ENCODE measurements at places on chromosomes 6 and 20.

GRCh38 chr6:32068867-32069266 is 30.7 kb downstream of the CYP21A2 start:
- no peak for DNase-seq

DNA sequence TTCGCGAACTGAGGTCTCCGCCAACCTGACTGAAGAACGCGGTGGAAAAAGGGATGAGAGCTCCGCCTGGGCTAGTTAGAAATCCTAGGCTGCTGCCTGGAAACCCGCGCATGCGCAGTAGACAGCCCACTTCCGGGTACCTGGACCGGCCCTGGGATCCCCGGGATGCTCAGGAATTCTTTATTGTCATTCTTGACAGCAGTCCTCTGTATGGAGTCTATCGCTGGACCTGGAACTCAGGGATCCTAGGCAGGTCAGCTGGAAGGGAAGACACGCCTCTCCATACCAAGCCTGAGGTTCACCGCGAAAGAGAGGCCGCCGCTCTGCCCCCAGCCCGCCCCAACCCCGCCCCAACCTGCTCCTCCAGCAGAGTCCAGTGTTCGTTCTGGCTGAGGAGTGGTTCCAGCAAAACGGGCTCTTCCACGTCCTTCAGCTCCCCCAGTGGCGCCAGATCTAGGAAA is 1379.2 kb upstream of the DEFB115 start:
- DNase-seq = peak; percentile 6

GRCh38 chr6:118981884-118982574 is 47.1 kb upstream of the MCM9 start:
- DNase-seq = peak; percentile 49

DNA sequence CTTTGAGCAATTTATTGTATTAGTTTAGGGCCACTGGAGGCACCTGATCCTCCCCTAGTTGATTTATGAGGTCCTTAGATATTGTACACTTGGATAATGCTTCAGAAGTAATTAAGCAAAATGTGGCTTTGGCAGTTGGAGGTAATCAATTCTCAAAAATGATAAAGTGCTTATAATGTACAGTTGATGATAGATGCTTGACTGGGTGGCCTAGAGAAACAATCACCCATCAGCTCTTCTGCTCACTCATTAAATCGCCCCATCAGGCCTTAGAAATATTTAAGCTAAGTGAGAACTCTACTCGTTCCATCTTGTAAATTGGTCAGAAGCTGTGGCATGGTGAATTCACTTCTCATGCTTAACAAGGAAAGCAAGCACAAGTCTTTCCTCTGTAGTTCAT is 349.9 kb downstream of the SAMD5 start:
- DNase-seq = no peak

GRCh38 chr6:30544666-30545272 is 11.5 kb downstream of the GNL1 start:
- peak; percentile 67 for DNase-seq

- DNase-seq = no peak
These were observed 129.6 kb upstream of the IFNGR1 start for GRCh38 chr6:137348777-137349176.

DNA sequence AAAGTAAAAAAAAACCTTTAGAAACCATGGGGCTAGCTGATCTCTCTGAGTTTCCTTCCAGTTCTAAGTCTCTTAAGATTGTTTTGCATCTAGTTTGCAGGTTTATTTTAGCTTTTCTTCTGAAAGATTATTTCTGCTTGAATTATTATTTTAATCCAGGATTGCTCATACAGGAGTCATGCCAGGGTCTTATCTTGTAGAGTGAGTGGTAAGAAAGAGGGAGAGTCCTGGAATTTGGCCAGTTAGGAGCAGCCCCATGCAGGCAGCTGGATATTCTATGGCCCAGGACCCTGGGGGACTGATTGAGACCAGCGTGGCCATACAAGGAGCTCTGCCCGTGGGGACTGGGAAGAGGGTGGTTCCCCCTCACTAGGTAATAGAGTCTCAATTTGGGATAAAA is 178.9 kb upstream of the HEY2 start:
- DNase-seq = no peak

- peak; percentile 52 for DNase-seq
These were observed 279.7 kb downstream of the UST start for GRCh38 chr6:149026530-149026942.

DNA sequence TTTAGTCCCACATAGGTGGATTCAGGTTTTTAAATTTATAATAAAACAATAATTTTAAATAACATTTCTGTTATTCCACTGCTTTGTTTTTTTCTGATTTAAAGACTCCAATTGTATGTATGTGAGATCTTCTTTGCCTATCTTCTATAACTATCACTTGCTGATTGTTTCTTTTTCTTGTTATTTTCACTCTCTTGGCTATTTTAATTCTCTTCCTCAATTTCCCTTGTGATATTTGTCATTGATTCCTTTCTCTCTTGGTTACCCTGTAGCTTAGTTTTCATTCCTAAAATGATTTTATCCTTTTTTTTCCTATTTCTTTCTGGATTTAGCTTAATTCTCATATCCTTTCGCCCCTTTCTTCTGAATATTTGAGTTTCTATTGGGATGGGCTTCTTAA is 227.3 kb upstream of the TENT5A start:
- DNase-seq = no peak

- no peak for DNase-seq
These were observed 18.4 kb upstream of the IFNGR1 start for GRCh38 chr6:137237413-137238170.

GRCh38 chr20:33981347-33981746 is 12.4 kb upstream of the RALY start:
- DNase-seq = no peak

- DNase-seq = no peak
These were observed 14.4 kb upstream of the PLCB1 start for GRCh38 chr20:8117636-8118035.

- peak; percentile 63 for DNase-seq
These were observed 32.3 kb downstream of the FOXP4 start for GRCh38 chr6:41578217-41579087.

- no peak for DNase-seq
These were observed 67.4 kb upstream of the ARMC2 start for GRCh38 chr6:108780784-108781183.

DNA sequence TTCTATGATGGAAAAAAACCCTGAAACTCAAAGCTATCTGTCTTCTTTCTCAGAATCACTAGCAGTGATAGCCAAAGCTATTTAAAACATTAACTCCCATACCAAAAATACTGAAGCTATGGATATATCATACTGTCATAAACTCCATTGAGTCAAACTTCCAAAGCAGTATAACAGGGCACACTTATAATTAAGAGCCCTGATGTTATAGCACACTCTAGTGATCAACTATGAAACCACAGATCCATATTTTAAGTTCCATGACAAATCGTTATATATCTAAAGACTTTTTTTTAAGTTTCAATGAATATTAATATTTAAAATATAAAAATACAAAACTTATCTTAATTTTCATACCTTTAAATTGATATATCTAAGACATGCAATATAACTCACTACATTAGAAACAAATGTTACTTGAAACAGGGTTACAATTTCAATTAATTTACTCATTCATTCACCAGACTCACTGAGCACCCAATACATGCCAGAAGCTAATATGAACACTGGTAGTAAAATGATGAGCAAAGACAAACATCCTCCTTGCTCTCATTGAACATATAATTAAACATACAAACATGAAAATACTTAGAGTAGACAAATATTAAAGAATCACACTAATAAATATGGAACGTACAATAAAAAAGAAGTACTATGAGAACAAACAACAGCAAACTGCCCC is 69.3 kb downstream of the IBTK start:
- DNase-seq = peak; percentile 25

DNA sequence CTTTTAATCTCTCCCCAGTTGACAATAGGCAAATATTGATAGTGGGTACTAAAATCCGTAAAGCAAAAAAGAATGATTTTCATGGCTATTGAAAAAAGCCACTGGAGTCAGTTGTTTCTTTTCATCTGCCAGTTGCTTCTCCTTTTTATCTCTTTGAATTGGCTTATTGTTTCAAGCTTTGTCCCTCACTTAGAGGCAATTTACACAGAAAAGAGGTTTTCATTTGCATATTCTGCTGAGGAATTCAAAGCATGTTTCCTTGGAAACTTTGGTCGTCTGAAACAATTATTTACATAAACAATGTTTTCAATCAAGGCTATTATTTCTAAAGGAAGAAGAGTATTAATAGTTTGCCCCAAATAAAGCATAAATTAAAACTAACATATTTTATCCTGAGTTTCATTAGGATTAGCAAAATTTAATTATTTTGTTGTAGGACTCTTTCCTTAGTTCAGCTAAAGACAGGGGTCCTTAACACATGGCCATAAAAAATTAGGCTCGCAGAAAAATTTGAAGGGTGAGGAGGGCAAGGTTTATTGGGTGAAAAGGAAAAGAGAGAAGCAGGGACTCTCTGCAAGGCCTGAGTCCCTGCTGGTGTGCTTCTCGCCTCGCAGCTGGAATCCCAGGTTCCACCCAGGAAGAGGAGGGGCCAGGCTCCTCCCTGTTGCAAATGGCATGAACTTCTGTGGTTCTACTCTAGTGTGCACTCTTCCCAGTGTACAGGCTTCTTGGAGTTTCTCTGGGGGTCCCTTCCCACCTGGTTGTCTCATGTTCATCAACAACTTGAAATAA is 138.8 kb upstream of the LAMA2 start:
- DNase-seq = no peak

DNA sequence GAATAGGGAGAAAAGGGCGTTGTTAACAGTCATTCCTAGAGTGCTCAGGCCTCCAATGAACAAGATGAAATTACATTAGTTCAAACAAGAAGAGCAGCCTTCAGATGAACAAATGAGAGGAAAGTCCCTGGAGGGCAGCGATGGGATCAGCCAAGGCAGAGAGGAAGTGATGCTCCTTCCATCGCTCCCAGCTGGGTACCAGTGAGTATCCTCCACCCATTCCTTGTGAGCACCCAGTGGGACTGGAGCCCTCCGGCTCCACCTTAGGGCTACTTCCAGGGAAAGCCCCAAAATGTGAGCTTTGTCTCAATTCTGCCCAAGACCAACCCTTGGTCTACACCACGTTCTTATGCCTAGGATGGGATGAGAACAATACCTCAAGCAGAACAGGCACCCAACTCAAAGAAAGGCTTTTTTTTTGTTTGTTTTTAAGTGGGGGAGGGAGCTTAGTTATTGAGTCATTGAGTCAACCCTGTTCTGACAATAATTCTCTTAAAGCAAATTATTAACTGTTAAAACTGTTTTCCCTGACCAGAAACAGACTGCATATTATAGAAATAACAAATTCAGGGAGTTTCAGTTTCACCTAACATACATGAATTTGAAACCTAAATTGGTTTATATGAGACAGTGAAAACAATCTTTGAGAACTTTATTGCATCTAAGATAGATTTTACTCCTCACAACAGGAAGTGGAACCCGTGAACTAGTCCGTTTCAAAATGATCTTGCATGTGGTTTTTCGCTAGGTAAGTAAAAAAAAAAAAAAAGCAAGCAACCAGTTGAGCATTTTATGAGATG is 106.9 kb downstream of the IPCEF1 start:
- DNase-seq = no peak

DNA sequence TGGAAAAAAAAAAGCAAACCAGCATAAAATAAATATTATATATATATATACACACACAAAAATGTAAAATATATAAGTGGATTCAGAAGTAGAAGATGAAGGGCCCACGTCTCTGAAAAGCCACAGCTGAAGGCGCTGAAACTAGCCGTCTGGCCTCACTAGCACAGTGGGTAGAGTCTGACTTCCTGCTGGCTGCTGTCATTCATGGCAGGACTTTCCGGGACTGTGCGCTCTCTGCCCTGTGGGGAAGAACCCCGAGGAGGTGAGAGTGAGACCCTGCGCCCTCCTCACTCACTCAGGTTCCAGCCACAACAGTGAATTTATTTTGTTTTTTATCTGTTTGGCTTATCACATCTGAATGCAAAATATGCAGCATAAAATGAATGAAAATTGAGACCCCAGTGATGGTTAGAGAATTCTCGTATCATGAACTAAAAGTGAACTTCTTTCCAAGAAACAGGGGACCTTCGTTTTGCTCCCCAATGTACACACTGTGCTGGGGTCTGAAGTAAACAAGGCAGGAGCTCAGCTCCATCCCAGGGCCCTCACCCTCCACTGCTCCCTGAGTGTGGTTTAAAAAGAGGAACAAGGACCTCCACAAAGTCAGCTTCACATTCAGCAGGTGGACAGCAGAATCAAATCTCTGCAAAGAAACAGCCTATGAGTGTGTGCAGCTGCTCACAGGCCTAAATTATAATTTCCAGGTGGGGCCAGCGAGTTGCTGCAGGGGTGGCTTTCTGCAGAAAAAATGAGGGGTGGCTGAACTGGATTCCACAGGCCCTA is 1.3 kb upstream of the RAMACL start:
- DNase-seq = no peak

DNA sequence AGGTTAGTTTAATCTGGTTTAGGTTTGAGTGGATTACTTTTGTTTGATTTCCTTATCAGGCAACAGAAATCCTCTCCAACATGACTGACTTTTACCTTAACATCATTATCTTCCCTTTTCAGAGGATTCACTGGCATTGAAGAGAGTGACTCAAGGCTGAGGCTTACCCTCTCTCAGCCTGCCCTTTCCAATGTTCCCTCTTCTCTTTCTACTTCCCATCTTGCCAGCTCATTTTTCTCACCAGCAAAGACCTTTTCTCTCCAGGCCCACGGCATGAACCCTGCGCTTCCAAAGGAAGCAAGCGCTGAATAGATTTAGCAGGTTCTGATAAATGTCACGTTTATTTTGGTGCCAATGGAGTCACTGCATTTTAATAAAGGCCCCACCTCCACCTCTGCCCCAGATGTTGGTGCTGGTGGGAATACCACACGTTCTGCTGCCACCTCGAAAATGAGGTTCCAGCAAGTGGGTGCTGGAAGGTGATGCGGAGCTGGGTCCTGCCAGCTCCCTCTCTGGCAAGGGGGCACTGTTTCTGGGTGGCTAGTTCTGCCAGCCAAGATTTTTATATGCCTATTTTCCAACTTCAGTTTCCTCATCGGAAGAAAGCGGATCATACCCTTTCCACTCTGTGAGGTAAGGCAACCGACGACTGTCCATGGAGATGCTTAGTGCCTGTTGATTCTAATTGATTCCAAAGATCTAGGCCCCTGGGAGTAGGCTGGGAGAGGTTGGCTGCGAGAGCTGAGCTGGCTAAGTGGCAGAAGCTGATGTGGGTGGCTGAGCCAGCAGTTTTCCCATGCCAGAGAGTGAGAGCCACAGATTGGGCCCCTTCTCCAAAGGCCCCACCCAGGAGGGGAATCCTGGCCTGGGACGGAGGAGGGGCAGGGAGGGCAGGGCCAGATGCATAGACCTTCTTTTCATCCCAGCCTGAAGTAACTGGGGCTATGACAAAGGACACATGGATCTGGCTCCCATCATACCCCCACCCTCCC is 87.7 kb upstream of the MAFB start:
- DNase-seq = no peak

- no peak for DNase-seq
These were observed 610.1 kb upstream of the CDH4 start for GRCh38 chr20:60641879-60642447.

- DNase-seq = no peak
These were observed 62.6 kb upstream of the SMIM8 start for GRCh38 chr6:87259791-87260190.
